ENCODE measurements at places on chromosomes 2 and 18. TPM values are rescaled to one million over a fixed set of nuclear protein-coding genes. Genes with fewer than 3 reads are reported as not detected.

Gene LMAN2L
- total RNA-seq = 8.2 TPM

Gene CELF4
- total RNA-seq = not detected

Gene MPP4
- total RNA-seq = not detected

Gene CD302
- 0.29 TPM for total RNA-seq

Gene FKBP1B
- 1.2 TPM for total RNA-seq

DNA sequence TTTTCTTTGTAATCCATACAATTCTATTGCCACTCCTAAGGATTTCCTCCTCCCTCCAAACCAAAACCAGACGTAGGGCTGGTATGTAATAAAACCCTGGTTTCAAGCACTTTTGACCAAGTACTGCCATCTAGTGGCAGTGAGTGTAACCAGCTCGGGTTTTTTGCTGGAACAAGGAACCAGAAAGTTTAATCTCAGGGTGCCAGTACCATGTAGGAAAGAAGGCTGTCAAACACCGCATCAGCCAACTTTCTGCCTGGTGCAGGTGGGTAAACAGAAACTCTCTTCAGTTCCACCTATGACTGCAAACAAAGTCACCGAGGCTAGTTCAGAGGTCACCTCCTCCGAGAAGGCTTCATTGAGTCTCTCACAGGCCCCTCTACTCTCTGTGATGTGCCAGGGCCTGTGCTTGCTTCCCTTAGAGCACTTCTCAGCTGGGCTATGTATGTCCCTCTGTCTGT is 10.2 kb upstream of the THNSL2 start:
- peak; percentile 52 for ATAC-seq

DNA sequence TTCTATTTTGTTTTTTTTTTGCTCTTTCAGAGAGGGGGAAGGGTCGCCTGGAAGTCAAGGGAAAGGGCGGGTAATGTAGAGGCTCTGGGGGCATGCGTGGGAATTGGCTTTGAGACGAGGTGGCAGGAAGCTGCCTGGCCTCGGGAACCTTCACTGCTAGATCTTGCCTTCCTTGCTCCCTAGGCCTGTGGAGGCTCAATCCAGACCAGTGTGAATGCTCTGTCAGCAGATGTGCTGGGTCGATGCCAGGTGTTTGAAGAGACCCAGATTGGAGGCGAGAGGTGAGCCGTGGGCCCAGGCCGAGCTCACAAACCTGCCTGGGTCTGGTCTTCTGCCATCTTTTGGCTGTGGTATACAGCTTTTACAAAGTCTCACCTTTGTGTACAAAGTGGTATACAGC is 15.5 kb downstream of the CCT7 start:
- no peak for ATAC-seq

GRCh38 chr2:37000318-37000717 is 34.0 kb upstream of the STRN start:
- ATAC-seq = no peak

DNA sequence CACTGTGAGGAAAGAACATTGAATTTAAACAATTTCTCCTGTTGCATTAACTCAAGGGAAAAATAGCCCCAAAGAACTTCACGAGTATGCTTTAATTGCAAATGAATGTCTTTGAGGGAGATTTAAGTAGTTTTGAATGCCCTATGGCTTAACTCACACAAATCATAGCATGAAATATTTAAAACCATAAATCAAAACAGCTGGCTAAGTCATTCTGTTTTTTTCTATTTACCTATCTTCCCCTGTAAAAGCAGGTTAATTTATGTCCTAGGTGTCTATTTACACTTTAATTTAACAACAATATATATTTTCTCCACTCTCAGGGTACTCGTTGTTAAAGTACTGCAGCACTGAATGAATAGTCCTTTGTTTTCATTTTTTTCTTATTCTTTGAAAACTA is 118.8 kb upstream of the PIEZO2 start:
- ATAC-seq = no peak

DNA sequence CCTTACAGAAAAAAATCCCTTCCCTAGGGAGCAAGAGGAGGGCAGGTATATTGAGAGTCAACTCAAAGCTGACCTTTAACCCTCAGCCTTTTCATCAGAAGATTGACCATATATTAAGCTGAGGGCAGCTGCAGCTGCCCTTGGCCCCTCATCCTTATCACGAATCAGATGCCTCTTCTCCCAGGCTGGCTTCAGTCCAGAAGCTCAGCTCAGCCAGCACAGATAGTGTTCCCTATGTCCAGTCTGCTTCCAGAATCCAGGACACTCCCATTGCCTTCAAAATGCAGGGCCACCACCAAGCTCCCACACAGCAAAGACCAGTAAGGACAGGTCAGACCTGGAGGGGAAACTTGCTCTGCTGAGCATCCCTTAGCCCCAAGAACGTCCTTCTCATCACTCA is 146.1 kb downstream of the BCL11A start:
- ATAC-seq = no peak

GRCh38 chr2:212392043-212392442 is 146.6 kb downstream of the ERBB4 start:
- no peak for ATAC-seq

GRCh38 chr2:29606104-29607037 is 315.0 kb downstream of the ALK start:
- ATAC-seq = no peak

GRCh38 chr2:205929246-205929942 is 156.6 kb downstream of the INO80D start:
- no peak for ATAC-seq

DNA sequence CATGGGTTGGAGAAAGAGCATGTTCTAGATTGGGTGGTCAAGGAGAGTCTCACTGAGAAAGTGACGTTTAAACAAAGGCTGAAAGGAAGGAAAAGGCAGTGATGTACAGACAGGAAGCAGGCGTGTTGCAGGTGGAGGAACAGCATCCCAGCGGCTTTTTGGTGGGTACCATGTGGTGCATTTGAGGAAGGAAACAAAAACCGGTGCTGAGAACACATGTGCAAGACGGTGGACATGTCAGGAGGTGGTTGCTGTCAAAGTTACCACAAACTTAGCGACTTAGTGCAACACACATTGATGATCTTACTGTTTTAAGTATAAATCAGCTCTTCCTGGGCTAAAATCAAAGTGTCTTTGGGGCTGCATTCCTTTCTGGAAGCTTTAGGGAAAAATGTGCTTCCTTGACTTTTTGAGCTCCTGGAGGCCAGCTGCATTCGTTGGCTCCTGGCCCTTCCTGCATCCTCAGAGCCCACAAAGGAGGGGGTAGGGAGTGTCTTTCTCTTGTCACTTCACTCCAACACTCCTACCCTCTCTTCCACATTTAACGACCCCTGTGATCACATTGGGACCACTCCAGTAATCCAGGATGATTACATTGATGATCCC is 380.6 kb downstream of the FBXO15 start:
- no peak for ATAC-seq

- ATAC-seq = peak; percentile 63
Observed at GRCh38 chr18:76686737-76687231, 135.6 kb upstream of the ZNF236 start.
